GM23248 (cell line): ENCODE measurements at places on chromosomes 7 and 10. TPM values are rescaled to one million over a fixed set of nuclear protein-coding genes. Genes with fewer than 3 reads are reported as not detected.

The ADAM8 gene
- total RNA-seq: 0.25 and 0.76 TPM in 2 replicates

DNA sequence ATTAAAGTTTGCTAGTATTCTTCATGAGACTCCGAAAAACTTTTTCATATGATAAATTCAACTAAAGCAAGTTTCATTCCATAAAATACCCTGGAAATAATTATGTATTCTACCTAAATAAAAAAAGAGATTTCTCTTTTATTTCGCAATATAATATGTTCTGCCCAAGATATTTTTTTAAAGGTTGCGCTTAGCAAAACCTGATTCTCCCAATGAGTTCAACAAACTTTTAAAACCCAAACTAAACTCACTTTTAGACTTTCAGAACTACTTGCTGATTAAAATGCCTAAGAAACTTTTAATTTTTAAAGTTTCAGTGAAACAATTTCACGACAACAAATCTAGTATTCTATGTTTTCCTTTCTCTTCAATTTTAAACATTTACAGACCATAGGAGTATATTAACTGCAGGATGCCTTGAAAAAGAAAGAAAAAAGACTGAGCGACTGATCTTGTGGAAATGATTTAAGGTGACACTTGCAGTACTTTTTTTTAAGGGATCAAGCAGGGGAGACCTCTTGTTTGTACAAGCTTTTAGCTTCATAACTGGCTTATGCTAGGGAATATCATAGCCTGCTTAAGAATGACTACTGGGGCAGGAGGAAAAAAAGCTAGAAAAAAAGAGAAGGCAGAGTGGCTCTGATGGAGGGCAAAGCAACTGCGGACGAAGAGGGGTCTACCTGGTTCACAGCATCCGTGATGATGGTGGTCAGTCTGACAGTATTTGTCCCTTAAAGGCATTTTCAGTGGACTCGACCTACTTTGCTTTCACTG lies 1.5 kb downstream of the ZNF800 start:
- no peak for DNase-seq

GRCh38 chr7:77657427-77658224 lies 38.6 kb upstream of the RSBN1L start:
- DNase-seq: peak; percentile 62

GRCh38 chr10:8006274-8006999 lies 48.1 kb upstream of the GATA3 start:
- DNase-seq: no peak
